ENCODE measurements at places on chromosomes 3 and 15.
A peak's percentile ranks its signal among the peaks of the same experiment; 100 is the strongest.

DNA sequence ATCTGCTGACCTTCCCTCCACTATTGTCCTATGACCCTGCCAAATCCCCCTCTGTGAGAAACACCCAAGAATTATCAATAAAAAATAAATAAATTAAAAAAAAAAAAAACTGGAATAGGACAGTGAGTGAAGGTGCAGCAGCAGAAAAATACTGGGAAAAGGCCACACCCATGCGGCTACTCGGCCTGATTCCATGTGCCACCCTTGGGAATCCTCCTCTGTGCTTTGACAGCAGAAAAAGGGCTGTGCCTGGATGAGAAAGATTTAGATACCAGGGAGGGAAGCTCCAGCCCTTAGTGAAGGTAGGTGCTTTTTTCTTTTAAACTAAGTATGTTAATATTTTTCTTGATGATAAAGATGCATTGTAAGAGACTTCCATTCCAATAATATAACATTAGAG, 107.8 kb downstream of the CTNNB1 start:
- no peak for DNase-seq

DNA sequence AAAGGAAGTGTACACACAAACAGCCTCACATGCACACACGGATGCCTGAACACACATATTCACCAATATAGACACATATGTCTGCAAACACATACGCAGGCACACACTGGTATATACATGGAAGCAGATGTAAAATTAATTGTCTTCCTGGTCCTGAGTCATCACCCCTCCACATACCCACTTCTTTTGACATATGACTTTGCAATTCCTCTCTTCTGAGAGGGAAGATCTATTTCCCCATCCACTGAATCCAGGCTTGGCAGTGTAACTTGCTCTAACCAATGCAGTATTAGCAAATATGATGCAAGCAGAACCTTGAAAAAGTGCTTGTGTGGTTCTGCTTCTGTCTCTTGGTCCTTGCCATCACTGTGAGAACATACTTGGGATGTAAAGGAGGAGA, 76.8 kb upstream of the HRH1 start:
- no peak for DNase-seq

GRCh38 chr3:120364821-120365220, 15.7 kb upstream of the LRRC58 start:
- DNase-seq = no peak

DNA sequence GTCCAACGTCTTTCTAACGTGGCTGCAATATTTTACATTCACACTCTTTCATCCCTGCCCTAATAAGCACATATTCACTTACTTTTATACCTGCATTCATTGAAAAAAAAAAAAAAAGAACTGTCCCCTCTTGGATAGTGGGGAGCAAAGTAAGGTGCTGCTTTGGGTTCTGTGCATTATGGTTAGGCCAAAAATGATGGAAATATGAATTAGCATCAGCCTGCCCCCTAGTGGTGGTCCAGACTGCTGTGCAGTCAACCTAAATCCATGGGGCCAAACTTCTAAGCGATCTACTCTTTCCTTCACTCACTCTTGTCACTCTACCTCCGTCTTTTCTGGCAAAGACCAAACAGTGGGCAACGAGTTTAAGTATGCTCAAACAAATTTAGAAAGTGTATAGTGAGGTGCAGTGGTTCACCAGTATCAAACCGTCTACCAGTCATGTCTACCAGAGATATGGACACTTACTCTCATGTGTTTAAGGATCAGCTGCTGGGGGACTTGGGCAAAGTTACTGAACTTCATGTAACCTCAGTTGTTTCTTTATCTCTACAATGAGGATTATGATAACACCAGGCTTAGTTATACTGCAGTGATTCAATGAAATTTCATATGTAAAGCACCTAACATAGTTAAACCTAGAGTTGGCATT, 61.5 kb upstream of the GRM7 start:
- DNase-seq = no peak

- DNase-seq = no peak
These were observed 84.8 kb downstream of the CPN2 start for GRCh38 chr3:194265996-194266964.

- no peak for DNase-seq
These were observed 64.1 kb downstream of the LRRK1 start for GRCh38 chr15:100983221-100983620.

GRCh38 chr3:142624341-142625152, 28.4 kb downstream of the PLS1 start:
- DNase-seq = no peak

- DNase-seq = no peak
These were observed 34.7 kb downstream of the SCG5 start for GRCh38 chr15:32676169-32676568.

- DNase-seq = no peak
These were observed 95.4 kb downstream of the ABHD5 start for GRCh38 chr3:43786102-43786501.

DNA sequence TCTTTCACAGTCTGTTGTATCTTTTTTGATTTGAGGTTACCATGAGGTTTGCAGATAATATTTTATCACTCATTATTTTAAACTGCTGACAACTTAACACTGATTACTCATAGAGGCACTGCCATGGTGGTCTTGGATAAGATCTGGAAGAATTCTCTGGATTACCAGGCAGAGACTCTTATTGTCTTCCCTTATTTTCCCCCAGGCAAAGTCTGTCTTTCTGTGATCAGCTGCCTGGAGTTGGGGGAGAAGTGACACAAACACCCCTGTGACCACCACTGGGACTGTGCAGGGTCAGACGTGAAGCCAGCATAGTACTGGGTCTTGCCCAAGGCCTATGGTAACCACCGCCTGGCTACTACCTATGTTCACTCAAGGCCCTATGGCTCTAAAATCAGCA, 4.7 kb downstream of the PATL2 start:
- DNase-seq = no peak

- DNase-seq = no peak
These were observed 196.0 kb upstream of the TOPAZ1 start for GRCh38 chr3:44045476-44046275.

- no peak for DNase-seq
These were observed 38.6 kb upstream of the TJP1 start for GRCh38 chr15:29860872-29861271.

- no peak for DNase-seq
These were observed 13.0 kb downstream of the SUCLG2 start for GRCh38 chr3:67641451-67641850.

DNA sequence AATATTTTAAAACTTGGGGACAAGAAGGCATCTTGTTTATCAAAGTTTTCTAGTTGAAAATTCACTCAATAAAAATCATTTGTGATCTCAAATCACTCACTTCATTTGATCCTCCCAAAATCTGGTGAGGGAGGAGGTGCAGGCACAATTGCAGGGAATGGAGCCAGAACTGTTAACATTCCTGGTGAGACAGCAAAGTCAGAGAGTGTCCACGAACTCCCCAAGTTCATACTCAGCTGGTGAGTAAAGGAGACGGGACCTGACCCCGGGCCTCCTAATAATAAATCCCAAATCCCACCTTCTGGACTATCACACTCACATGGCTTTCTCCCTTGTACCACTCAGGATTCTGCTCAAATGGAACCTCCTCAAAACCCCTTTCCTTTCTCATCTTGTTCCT, 252.3 kb upstream of the LRTM1 start:
- DNase-seq = no peak

DNA sequence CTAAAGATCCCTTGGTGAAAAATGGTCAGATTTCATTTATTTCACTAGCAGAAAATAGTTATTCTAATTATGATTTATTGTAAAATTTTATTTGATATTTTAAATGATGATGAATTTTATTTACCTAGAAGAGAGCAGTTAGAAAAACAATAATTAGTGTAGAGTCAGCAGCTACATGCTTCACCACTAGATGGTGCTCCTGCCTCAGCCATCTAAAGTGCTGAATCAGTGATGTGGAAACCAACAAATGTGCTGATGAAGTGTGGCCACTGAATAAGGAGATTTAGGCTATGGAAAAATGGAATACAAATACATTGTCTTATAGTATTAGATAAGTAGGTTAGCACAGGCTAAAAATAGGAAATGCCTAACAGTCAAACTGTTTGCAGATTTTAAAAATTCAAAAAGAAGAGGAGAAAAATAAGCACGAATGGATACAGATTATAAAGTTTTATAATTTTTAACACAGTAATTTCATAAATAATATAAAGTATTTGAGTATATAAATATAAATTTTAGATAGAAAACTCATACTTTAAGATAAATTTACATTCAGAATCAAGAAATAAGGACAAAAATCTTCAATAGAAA, 109.8 kb downstream of the PPP2R3A start:
- peak; percentile 36 for DNase-seq

DNA sequence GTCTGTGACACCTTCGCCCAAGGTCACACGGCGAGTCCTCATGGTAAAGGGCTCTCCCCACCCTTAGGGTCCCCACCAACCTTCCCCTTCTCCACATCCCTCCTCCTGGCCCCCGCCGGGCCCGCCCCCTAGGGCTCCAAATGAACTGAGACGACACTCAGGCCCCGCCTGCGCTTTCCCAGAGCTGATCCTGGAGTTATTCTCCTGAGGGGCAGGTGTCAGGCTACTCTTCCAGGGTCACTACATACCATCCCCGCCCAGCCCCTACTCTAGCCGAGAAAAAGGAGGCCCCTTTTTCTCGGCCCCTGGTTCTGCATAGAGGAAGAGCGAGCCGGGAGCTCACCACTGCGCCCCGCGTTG, 292 bp downstream of the USP4 start:
- DNase-seq = peak; percentile 3

GRCh38 chr3:89340408-89340807, 233.0 kb downstream of the EPHA3 start:
- DNase-seq = no peak

GRCh38 chr15:43771816-43772215, 5.0 kb downstream of the ELL3 start:
- no peak for DNase-seq

DNA sequence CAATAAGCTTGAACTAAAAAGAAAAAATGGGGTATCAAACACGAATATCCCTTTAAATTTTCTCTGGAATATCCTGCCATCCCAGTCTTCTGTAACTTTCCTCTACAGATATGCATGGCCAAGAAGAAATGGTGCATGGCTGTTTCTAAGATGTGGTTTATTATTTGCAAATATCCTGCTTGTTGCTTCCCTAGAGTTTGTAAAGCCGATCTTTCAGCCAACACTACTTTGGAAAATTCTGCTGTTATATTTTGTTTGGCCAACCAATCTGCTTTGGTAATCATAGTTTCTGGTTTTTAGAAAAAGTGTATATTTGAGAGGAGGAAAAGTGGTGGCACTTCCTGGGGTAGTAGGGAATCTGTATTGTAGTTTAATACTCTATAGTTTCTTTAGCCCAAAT, 13.9 kb downstream of the PHLDB2 start:
- DNase-seq = no peak

- no peak for DNase-seq
These were observed 26.6 kb upstream of the ACAN start for GRCh38 chr15:88776646-88777045.

- no peak for DNase-seq
These were observed 50.5 kb downstream of the WNT5A start for GRCh38 chr3:55436644-55437043.

DNA sequence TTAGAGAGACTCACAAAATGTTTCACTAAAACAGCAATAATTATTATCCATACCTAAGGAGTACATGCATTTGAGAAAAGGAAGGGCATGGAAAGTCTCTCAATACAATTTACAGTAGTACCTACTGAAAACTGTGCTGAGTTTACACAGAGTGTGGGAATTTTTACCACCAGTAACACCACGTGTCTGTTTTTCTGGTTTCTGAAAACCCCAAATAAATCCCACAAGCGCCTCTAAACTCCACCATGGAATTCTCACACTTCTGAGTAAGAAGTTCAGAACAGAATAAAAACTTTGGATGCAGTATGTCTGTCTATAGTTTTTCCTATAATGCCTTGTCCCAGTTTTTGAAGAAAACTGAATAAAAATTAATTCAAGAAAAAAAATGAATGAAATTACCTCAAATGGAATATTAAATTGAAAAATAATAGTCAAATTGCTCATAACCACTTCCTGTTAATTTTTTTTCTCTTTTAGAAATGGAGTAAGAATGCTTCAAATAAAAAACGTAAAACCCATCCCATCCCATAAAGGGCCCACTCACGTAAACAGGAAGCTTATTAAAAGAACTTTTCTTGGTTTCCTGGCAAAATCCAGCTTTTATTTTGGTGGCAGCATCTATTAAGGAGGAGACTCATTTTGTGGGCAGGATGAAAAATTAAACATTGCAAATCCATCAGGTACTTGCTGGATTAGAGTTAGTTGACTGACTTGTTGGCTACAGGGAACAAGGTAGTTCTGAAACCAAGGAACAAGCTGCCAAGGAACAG, 378.1 kb downstream of the TIGIT start:
- no peak for DNase-seq

GRCh38 chr3:45799586-45799985, 3.2 kb upstream of the SLC6A20 start:
- no peak for DNase-seq

DNA sequence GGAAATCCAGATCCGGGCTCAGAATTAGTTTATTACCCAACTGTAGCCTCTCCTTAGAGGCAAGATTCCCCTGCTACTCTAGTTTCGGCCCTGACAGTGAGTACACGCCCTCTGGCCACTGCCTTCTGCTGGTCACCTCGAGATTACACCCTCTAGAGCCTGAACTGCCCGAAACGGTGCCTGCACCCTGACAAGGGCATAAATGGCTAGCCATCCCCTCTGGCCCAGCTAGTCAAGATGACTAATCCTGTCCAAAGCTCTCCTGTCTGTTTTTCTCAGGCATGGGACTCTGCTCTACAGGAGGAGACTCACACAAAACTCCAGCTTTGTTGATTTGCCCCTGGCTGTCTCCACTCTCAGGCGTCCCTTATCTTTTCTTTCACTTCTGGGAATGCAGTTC, 150.5 kb upstream of the UBE2E2 start:
- DNase-seq = no peak

- no peak for DNase-seq
These were observed 18.3 kb upstream of the MRPS22 start for GRCh38 chr3:139325551-139325950.

DNA sequence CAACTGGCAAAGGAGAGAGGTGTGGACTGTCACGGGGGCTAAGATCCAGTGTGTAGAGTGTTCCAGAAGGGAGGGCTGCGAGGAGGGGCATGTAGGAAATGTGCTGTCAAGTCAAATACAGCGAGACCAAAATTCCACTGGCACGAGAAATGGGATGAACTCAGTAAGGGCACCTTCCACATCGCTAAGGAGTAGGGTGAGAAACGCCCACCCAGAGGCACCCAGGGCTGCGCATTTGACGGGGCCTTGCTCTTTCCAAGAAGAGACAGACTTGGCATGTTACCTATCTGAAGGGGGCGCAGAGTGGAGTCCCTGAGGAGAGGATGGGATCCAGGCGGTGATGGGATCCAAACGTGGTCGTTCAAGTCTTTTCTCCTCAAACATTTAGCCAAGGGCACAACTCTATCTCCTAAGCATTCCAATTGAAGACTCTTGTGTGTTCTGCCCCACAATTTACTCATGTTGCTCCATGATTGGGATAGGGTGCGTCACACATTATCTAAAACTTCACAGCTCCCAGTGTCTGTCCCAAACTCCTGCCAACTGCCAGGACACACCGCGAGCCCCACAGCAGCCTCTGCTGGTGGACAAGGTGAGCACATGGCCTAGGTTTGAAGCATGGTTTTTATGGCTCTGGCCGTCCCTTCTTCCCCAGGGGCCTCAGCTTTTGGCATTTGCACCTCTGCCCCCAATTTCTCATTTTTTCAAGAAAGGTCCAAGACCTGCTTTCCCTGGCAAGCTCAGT, 7.6 kb downstream of the SELENOS start:
- DNase-seq = no peak
